ENCODE measurements at places on chromosomes 7 and 10.

DNA sequence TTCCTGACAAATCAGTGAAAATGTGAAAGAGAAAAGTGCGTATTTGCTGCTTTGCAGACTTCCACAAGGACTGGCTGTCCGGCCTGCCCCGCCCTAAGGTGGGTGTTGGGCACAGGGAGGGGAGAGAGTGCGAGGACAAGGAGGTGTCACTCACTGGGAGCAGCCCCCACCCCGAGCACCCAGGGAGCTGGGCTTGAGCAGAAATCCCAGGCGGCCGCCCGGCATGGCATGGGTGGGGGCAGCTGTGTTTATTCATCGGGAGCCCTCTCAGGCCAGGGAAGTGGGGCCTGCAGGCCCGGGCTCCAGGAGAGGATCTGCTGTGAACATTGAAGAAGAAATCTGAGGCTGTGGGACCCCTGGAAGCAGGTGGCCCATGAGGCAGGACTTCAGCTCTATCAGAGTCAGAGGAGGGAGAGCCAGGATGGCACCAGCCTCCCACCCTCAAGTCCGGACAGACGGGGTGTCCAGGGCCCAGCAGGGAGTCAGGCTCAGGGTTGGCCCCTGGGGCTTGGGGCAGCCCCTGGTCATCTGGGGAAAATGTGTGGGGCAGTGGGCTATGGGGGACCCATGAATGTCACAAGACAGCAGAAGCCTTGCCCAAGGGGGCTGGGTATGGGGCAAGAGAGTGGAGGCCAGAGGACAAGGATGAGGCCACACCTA lies 164.4 kb upstream of the PPP2R2D start:
- no peak for DNase-seq

DNA sequence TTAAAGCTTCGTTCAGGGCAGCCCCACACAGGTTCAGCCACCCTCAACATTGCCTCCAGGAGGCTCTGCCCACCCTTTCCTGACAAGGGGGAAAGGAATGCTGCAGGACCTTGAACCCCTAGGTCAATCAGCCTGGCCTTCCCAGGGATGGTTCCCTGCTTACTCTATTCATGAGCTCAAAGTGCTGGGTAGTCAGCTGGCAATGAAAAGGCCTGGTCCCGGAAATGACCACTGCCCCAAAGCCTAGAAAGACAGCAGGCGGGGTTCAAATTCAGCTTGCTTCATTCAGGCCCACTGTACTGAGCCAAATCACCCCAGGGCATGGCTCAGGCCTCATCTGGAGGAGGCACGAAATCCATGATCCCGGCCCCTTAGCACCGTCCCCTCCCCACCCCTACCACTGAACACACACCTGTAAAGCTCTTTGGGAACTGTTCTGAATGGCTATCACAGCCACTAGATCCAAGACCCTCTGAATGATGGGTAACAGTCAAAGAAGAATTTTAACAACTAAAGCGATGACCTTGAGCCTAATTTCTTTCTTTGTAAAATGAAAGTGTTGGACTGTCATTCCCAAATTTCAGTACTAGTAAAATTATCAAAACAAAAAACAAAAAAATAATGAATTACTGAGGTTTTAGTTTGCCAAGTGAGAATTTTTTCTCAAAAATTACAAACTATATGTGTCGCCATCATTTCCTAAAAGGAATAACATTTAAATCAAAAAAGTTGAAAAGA lies 1.0 kb downstream of the URGCP start:
- DNase-seq = no peak

GRCh38 chr10:74008212-74008731 lies 10.4 kb downstream of the VCL start:
- DNase-seq = no peak

GRCh38 chr7:74412056-74412455 lies 41.6 kb upstream of the GTF2IRD1 start:
- no peak for DNase-seq

GRCh38 chr7:17105701-17106100 lies 192.8 kb upstream of the AHR start:
- no peak for DNase-seq

- no peak for DNase-seq
Measured at GRCh38 chr10:100371482-100372027, 24.5 kb downstream of the SCD start.

- DNase-seq = no peak
Measured at GRCh38 chr10:48684792-48685623, at the start of gene WDFY4. TSS of gene WDFY4 (plus strand) at chr10:48684873. CDS start at chr10:48709733, 24,860 bp downstream.

- no peak for DNase-seq
Measured at GRCh38 chr7:152076940-152077933, 51.8 kb downstream of the GALNT11 start.

DNA sequence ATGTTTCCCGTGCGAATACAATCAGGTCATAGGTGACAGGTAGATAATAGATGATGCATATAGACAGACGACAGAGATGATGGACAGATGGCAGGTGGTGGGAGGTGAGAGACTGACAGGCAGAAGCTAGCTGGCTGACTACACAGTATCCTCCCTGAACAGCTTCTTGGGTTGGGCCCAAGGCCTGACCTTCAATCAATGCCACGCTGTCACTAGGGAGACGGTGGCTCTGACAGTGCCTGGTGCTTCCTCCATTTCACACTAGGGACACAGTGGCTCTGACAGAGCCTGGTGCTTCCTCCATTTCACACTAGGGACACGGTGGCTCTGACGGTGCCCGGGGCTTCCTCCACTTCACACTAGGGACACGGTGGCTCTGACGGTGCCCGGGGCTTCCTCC lies 200.1 kb downstream of the DIP2C start:
- no peak for DNase-seq

GRCh38 chr7:26071622-26072456 lies 80.2 kb upstream of the NFE2L3 start:
- no peak for DNase-seq

GRCh38 chr7:66859794-66860645 lies 61.0 kb upstream of the TMEM248 start:
- DNase-seq = no peak

DNA sequence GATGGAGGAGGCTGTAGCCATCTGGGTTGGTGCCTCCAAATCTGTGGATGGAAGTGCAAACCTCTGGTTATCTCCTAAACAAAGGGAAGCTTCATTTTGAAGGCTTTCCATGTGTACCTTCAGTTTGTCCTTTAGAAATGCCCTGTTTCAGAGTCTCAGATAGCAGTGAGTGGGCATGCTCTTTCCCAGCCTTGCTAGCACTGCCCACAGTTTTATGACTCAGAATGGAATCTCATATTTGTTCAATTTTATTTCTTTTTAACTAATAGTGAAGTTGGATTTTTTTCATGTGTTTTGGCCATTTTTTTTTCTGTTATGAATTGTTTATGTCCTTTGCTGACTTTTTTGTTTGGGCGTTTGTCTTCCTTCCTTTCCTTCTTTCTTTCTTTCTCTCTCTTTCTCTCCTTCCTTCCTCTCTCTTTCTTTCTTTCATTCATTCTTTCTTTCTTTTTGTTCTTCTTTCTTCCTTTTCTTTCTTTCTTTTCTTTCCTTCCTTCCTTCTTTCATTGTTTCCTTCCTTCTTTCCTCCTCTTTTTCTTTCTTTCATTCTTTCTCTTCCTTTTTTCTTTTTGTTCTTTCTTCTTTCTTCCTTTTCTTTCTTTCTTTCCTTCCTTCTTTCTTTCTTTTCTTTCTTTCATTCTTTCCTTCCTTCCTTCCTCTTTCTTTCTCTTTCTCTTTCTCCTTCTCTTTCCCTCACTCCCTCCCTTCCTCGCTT lies 25.6 kb downstream of the PRF1 start:
- DNase-seq = no peak

DNA sequence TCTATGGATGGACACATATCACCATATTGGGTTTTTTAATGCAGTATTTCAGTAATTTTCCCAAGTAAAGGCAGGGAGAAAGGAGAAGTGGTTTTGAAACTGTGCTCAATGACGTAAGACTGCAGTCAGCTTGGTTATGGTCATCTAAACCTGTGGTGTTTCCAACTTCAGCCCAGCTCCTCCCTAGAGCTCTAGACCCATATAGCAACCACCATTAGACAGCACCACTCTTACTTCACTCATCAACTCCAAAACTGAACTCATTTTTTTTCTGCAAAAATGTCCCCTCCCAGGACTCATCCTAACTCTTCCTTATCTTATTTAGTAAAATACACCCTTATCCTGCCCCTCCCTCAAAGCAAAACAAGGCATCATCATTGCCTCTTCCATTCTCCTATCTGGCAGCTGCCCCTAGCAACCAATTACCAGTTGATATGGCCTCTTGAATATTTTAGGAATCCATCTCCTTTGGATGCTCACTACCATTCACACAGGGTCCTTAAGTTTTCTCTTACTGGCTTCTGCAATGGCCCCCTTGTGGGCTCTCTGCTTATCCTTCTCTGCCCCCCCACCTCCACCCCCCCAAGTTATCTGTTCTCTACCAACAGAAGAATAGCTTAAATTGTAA lies 1.5 kb upstream of the RALA start:
- no peak for DNase-seq

DNA sequence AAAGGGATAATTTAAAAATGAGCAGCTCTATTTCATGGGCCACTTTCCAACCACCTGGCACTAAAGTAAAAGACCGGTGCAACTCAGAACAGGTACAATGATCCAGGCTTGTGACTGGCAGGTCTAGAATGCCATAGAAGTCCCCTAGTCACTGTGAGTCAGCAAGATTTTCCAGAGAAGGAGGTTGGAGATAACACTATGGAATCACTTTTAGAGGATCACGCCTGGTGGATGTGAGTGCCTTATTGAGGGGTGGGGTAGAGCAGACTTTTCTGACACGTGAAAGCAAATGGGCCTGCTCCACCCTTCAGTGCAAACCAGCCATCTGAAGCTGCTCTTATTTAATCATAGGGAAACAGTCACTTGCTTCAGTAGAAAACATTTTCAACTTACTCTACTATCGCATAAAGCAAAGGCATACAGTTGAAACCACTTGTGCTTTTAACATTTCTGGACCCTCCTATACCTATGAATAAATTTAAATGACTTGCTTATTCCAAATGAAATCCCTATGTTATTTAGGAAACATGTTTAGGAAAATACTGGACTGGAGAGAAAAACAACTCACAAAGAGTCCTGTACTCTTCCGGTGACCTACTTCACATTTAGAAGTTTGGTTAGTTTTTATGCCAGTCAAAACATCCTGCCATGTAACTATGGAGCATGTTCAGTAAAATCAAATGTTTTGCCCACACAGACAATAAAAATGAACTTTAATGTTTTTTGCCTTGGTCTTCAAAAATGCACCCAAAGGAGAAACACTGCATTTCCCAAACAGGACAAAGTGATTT lies 21.5 kb upstream of the AKR1C1 start:
- DNase-seq = no peak

DNA sequence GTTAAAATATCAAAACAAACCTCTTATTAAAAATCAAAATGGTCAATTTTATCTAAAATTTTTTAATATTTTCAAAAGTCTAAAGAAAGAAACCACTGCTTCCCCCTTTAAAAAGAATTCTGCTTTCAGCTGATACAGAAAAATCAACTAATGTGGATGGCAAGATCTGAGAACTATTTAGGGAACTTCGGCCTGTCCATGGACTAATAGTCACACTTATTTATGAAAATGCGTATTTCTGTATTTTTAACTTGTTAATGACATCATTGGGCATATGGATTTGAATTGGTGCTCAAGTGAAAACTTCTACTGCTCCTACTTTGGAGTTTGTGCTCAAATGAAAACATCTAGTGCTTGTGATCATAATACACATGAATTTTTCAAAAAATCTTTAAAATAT lies 31.9 kb downstream of the RNLS start:
- DNase-seq = no peak

DNA sequence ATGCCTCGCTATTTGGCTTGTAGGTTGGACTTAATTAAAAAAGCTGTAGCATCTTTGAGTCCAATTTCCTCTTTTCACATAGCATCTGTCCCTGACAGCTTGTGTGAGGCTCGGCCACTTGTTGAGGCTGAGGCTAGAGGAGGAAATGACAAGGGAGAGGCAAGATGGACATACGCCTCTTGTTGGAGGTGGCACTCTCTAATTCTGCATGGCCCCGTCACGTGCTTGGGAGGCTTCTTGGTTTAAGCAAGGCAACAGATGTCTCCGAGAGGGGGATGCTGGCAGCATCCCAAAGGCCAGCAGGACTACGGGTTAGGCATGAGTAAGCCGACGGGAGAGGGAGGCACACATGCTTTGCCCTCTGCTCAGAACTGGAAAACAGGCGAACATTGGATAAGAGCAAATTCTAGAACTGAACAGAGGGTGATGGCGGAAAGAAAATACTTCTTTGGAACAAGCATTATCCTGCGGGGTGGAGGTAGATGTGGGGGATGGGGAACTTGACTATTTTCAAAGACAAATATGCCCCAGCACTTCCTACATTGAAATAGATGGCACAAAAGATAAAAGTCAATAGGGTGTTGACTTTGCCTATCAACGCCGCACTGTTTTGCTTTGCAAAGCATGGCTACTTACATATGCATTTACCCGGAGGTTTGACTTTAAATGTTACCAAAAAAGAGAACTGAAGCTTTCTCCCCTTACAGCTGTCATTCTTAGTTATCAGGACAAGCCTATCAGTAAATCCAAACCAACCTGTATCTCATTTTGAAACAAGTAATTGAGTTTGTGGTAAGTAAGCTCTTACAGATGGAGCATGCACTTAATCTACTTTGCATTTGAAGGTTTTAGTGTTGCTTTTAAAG lies 94.8 kb downstream of the CHN2 start:
- DNase-seq = no peak

DNA sequence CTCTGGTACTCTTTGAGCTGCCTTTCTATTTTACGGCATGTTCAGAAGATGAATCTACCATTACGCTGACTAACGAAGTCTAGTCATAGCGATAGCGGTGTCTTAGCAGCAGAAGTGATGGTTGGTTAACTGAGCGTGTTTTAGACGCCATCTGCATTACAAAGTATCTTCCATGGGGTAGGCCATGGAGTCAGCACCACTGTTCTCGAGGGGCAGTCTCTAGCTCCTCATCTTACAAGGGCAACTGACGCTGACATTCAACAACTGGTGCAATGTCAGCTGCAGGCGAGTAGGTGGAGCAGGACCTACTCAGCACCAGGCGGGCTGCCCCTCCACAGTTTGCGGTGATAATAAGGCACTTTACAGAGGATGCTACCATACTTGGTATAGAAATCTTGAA lies 88.7 kb downstream of the ADARB2 start:
- no peak for DNase-seq

DNA sequence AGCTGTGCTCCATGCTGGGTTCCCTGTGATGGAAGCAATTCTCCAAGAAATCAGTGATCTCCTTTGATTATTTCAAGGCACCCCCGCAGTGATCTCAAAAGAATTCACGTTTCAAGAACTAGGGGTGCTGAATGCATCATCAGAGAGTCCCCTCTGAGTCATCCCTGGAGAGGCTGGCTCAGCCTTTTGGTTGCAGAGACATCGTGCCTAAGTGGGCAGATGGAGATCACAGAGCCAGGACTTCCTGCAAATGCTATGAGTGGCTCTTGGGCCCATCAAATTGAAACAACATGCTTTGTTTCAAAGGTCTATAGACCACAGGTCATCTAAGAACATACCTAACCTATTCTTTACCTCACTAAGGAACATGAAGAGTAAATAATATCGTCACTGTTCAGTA lies 41.5 kb upstream of the PLEKHA1 start:
- no peak for DNase-seq

GRCh38 chr10:988667-989545 lies 672 bp downstream of the GTPBP4 start:
- peak; percentile 41 for DNase-seq

Measured in stimulated activated CD4-positive, alpha-beta T cell treated with anti-CD3 and anti-CD28 coated beads, Interleukin-2, amount 100 ng/mL, for 4 hours (primary cell).